ENCODE measurements at places on chromosomes 7 and 10.
A peak's percentile ranks its signal among the peaks of the same experiment; 100 is the strongest.

DNA sequence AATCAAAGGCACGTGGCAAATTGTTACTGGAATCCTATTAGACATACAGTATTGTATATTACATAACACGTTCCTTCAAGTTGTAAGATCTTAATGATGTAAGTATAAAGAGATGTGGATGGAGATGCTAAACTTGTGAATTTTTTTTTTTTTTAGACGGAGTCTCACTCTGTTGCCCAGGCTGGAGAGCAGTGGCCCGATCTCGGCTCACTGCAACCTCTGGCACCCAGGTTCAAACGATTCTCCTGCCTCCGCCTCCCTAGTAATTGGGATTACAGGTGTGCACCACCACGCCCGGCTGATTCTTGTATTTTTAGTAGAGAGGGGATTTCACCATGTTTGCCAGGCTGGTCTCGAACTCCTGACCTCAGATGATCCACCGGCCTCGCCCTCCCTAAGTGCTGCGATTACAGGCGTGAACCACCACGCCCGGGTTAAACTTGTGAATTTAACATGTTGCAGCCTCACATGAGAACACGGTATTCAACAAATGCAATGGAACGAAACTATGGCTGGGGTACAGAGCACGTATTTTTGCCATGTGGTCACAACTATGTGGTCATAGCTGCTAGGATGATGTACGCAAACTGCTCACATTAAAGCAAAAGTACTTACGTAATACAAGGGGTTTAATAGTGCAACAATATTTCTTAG, 818 bp upstream of the SUPV3L1 start:
- peak overlapping the region; percentile 73 for H3K27ac ChIP-seq
- no peaks in the 10 kb centered on the region for H3K27me3 ChIP-seq
- no peak for DNase-seq
- H3K36me3 ChIP-seq: no peaks in the 10 kb centered on the region
- peak overlapping the region; percentile 98 for H3K4me3 ChIP-seq

GRCh38 chr7:157370742-157371141, 33.9 kb downstream of the DNAJB6 start:
- peaks cover 37% of the 10 kb centered on the region for H3K36me3 ChIP-seq
- no peaks in the 10 kb centered on the region for H3K4me1 ChIP-seq
- no peak overlapping the region for H3K4me3 ChIP-seq
- H3K27me3 ChIP-seq: no peaks in the 10 kb centered on the region
- no peak overlapping the region for H3K27ac ChIP-seq
- DNase-seq: no peak

DNA sequence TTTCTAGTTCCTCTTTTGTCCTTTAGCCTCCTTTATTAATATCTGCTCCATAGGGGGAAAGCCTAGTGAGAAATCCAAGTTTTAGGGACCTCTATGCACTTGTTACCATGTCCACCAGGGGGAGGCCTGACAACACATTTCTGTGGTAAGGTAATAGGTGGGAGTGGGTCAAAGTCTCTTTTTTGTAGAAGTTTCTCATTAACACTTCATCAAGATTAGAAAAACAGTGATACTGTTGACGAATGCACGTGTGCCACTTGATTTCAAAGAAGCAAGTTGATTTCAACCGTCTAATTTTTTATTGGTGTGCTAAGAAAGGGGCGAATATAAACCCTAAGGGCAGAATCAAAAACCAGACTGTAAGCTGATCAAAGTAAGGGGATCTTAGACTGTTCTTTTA, 30.6 kb downstream of the CISD1 start:
- DNase-seq: peak; percentile 38
- H3K4me1 ChIP-seq: no peaks in the 10 kb centered on the region
- no peak overlapping the region for H3K4me3 ChIP-seq
- H3K27me3 ChIP-seq: peaks cover 14% of the 10 kb centered on the region

DNA sequence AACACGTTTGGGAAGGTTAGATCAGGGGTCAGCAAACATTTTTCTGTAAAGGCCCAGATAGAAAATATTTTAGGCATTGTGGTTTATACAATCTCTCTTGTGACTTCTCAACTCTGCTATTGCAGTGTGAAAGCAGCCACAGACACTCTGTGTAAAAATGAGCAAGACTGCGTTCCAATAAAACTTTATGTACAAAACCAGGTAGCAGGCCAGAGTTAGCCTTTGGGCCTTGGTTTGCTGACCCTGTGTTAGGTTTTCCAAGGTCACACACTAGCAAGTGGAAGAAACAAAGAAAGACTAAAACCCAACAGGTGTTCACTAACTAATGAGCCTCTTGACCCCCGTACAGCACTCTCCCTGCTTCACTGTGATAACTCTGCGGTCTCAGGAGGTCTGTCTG, 14.9 kb upstream of the PAXIP1 start:
- no peaks in the 10 kb centered on the region for H3K4me1 ChIP-seq
- no peaks in the 10 kb centered on the region for H3K27me3 ChIP-seq
- no peak overlapping the region for H3K4me3 ChIP-seq
- no peak overlapping the region for H3K27ac ChIP-seq

GRCh38 chr7:112212571-112212970, 6.1 kb downstream of the ZNF277 start:
- no peak overlapping the region for H3K27ac ChIP-seq
- no peak for DNase-seq
- no peaks in the 10 kb centered on the region for H3K36me3 ChIP-seq
- H3K4me1 ChIP-seq: no peaks in the 10 kb centered on the region
- no peak overlapping the region for H3K4me3 ChIP-seq

- no peaks in the 10 kb centered on the region for H3K27me3 ChIP-seq
- H3K4me1 ChIP-seq: no peaks in the 10 kb centered on the region
- H3K36me3 ChIP-seq: no peaks in the 10 kb centered on the region
- H3K4me3 ChIP-seq: peak overlapping the region; percentile 52
Observed at GRCh38 chr10:4826792-4827324, 851 bp downstream of the AKR1E2 start.

- DNase-seq: no peak
- no peak overlapping the region for H3K27ac ChIP-seq
- H3K36me3 ChIP-seq: no peaks in the 10 kb centered on the region
- no peak overlapping the region for H3K4me3 ChIP-seq
- no peaks in the 10 kb centered on the region for H3K27me3 ChIP-seq
Observed at GRCh38 chr7:4837803-4838625, 23.8 kb downstream of the PAPOLB start.

DNA sequence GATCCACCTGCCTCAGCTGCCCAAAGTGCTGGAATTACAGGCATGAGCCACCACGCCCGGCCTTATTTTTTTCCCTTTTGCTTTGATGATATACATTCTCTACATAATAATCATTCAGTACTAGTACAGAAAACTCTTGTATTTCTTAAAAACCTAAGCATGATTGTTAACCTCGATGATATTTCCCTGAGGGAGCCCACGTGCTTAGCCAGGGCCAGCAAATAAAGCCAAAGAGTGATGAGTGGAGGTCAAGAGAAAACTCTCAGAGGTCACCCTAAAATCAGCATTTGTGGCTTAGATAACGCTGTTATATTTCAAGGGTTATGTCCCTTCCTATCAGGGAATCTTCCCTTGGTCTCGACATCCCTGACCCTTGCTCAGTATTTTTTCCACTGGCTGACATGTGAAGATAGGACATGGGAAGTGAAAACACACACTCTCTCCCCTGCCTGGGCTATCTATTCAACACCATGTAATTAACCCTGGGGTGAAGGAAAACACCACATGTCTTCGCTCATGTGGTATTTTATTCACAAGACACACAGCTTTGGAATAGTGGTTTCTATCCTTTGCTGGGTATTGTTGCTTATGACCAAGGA, 12.6 kb downstream of the FAM200A start:
- no peak overlapping the region for H3K4me3 ChIP-seq
- no peak overlapping the region for H3K27ac ChIP-seq
- no peaks in the 10 kb centered on the region for H3K36me3 ChIP-seq
- DNase-seq: no peak

DNA sequence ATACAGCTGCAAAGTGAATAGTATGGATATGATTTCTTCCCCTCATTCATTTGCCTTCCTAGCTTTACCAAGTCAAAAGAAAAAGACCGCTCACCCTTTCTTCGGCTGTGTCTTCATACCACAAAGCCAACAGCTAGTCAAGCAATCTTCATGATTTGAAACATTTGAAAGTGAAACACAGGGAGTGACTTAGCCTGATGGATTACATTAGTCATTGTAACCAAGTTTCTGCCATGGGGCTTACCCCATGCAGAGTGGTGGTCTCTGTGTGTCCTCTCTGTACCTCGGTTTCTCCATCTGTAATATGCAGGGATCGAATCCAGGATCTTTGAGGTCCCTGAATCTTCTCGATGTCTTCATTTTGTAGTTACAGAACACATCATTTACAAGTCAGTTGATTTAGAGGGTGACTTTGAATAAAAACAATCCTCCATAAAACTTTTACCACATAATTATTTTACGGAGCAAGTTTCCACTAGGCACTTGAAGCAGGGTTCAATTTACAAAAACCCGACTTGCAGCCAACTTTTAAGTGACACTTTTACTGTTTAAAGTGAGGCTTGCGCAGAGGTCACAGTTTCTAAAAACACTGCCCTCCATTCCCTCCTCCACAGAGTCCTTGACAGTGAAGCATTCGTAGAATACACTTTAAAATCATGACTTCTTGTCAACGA, 2.2 kb upstream of the LGI1 start:
- no peak overlapping the region for H3K27ac ChIP-seq
- no peaks in the 10 kb centered on the region for H3K36me3 ChIP-seq
- DNase-seq: no peak
- peaks cover 14% of the 10 kb centered on the region for H3K4me1 ChIP-seq
- no peak overlapping the region for H3K4me3 ChIP-seq
- no peaks in the 10 kb centered on the region for H3K27me3 ChIP-seq

DNA sequence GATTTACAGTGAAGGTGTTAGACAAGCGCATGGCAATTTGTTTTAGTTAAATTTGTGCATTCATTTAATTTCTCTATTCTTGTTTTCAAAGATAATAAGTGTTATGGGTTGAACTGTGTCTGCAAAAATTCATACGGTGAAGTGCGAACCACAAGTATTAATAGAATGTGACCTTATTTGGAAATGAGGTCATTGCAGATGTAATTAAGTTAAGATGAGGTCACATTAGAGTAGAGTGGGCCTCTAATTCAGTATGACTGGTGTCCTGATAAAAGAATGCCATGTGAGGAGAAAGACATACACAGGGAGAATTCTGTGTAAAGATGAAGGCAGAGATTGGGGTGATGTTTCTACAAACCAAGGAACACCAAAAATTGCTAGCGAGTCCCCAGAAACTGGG, 158.8 kb upstream of the SEMA3E start:
- no peaks in the 10 kb centered on the region for H3K36me3 ChIP-seq
- H3K27ac ChIP-seq: no peak overlapping the region
- H3K4me3 ChIP-seq: no peak overlapping the region
- H3K27me3 ChIP-seq: no peaks in the 10 kb centered on the region

GRCh38 chr10:72089618-72090017, 1.3 kb upstream of the SPOCK2 start:
- no peak for DNase-seq
- no peaks in the 10 kb centered on the region for H3K27me3 ChIP-seq
- no peak overlapping the region for H3K4me3 ChIP-seq

- no peak overlapping the region for H3K27ac ChIP-seq
- no peaks in the 10 kb centered on the region for H3K36me3 ChIP-seq
- no peaks in the 10 kb centered on the region for H3K4me1 ChIP-seq
- no peak overlapping the region for H3K4me3 ChIP-seq
- no peak for DNase-seq
Observed at GRCh38 chr7:23968791-23969190, 258.8 kb downstream of the STK31 start.

DNA sequence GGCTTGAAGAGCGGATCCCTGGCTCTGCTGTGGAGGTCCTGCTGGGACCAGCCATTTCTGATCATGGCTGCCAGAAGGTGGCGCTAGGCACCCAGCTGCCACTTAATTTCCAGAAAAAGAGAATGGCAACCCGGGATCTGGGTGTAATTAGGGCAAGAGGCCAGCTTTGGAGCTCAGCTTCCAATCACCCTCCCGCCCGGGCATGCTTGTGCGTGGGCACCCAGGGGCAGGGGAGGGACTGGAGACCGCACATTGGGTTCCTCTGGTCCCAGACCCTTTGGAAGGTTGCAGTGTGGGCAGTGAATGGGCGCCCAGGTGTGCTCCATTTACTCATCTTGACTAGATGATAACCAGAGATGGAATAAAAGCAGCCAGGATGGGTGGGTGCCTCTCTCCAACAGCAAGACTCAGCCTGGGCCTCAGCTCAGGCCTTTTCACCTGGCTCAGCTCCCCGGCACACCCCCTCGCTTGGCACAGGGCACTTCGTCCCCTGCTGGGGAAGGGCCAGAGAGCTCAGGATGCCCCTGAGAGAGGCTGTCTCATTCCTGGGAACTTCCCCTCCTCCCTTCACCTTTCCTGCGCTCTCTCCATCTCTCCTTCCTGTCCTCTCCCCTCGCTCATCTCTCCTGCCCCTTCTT, 14.7 kb downstream of the FAM241B start:
- no peak overlapping the region for H3K27ac ChIP-seq
- no peak overlapping the region for H3K4me3 ChIP-seq
- DNase-seq: peak; percentile 35
- H3K4me1 ChIP-seq: peaks cover 4% of the 10 kb centered on the region
- H3K36me3 ChIP-seq: no peaks in the 10 kb centered on the region

DNA sequence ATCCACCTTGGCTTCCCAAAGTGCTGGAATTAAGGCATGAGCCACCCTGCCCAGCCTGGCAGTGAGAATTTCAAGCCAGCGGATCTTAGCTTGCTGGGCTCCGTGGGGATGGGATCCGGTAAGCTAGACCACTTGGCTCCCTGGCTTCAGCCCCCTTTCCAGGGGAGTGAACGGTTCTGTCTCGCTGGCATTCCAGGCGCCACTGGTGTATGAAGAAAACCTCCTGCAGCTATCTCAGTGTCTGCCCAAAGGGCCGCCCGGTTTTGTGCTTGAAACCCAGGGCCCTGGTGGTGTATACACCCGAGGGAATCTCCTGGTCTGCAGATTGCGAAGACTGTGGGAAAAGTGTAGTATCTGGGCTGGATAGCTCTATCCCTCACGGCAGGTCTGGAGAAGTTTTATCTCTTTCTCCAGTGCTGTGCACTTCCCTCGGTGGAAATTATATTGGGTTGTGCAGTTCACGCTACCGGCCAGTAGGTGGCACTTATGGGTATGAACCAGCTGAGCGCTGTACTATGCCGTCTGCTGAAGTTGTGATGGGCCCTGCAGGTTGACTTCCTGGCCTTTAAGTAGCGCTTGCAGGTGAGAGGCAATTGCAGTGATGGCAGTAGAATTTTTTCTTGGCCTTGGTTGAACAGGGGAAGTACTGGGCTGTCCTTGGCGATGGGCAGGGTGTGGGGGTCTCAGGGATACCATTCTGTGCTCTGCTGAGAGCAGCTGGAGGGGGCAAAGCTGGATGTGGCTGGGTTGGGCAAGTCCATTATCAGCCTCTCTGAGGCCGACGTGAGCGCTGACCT, 138.0 kb upstream of the MTPN start:
- no peak overlapping the region for H3K27ac ChIP-seq
- no peaks in the 10 kb centered on the region for H3K36me3 ChIP-seq
- no peak overlapping the region for H3K4me3 ChIP-seq
- no peaks in the 10 kb centered on the region for H3K4me1 ChIP-seq
- DNase-seq: peak; percentile 13

DNA sequence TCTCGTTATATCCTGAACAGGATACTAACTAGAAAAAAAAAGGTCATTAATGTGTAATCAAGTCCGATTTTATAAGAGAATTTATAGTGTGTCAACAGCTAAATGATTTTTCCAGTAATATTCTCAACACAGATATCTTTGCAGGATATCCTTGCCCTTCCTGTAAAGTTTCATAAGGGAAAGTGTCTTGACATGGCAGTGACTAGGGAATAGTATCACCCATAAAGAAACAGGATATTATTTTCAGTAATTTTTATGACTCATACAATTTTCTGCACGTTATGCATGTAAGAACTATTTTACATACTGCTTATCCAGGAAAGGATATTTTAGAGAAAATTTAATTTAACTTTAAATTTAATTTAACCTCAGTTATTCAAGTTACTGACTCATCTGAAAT, 19.5 kb upstream of the PNLIP start:
- no peak overlapping the region for H3K4me3 ChIP-seq
- H3K36me3 ChIP-seq: no peaks in the 10 kb centered on the region
- H3K27ac ChIP-seq: no peak overlapping the region
- no peak for DNase-seq
- H3K27me3 ChIP-seq: peaks cover 17% of the 10 kb centered on the region
